ENCODE measurements at places on chromosomes 1 and 21. TPM values are rescaled to one million over a fixed set of nuclear protein-coding genes. Genes with fewer than 3 reads are reported as not detected.

BTBD8 gene
- total RNA-seq, result 4.0 TPM

MRPL39 gene
- 20.6 TPM for total RNA-seq

THEMIS2 gene
- total RNA-seq, result 5.9 TPM

DNA sequence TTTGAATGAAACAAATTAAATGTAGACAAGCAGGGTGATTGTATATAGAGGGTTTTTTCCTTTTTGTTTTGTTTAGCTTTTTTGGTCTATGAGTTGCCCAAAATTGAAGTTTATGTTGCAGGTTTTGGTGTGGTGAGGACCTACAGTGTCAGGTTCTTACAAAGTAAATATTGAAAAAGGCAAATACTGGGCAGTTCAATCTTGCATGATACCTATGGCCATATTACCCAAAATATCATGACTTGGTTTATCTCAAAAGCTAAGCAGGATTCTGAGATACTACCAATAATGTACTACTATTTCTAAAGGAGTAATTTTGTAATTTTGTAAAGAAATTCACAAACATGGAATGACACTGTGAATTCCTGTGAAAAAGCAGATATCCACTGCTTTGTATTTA lies 1.8 kb downstream of the DNAJB4 start:
- DNase-seq, result no peak

DNA sequence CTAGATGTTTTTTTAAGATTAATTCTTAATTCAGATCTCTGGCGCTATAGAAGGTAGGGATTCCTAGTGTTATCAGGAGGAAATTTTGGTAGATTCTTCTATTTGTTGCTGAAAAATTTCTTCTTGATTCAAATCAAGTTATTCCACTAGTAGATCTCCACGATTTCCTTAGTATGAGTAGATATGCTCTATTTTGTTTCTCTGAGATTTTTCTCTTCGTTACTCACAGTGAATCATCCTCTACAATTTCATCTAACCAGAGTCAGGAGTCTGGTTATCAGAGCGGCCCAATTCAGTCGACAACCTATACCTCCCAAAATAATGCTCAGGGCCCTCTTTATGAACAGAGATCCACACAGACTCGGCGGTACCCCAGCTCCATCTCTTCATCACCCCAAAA lies 18.8 kb upstream of the HAX1 start:
- no peak for DNase-seq

- no peak for DNase-seq
Observed at GRCh38 chr1:237041795-237042525, at the start of gene RYR2. TSS of gene RYR2 (plus strand) at chr1:237042184. CDS start at chr1:237042522, 338 bp downstream.

- peak; percentile 21 for DNase-seq
Observed at GRCh38 chr1:94607398-94607797, 65.8 kb upstream of the F3 start.
